Brain microvascular endothelial cell (primary cell): ENCODE measurements at places on chromosomes 4 and X.

DNA sequence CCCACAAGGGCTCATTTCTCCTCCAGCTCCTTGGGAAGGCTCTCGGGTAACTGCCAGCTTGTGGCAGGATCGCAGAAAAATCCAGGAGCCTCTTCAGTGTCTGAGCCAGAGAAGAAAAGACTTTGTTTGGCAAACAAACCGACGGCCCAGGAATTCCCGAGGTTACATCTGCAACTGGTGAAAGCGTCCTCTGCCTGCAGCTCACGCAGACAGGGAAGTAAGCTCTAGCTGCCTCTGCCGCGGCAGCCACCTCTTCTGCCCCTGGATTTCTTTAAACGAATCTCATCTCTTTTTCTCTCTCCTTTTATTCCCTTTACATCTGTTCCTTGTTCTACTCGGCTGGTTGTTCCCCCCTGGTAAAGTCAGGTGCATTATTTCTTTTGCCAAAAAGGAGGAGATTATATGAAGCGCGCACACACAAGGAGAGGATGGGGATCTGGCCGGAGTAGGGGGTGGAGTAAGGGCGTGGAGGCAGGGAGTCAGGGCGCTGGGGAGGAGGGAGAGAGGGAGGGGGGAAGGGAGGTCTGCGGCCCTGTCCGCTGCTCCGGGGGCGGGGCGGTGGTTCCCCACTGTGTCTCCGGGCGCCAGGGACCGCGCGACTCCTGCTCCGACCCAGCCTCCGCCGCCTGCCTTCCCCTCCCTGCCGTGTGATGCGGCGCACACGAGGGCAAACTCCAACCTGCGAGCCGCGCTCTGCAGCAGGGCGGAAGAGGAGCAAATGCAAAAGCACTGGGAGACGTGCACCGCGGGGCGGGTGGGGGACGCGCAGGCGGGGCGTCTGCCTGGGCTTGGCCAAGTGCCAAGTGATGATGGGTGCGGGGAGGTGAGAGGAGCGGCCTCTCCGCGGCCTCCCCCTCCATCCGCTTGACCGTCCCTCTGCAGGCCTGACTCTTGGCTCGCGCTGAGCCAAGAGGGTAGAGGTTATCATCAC is at the start of gene DCHS2:
Gene DCHS2 (minus strand): TSS at position 459 of the 931 bp plus-strand sequence. CDS start 444 bp downstream, at position 15.
- no peak for DNase-seq

DNA sequence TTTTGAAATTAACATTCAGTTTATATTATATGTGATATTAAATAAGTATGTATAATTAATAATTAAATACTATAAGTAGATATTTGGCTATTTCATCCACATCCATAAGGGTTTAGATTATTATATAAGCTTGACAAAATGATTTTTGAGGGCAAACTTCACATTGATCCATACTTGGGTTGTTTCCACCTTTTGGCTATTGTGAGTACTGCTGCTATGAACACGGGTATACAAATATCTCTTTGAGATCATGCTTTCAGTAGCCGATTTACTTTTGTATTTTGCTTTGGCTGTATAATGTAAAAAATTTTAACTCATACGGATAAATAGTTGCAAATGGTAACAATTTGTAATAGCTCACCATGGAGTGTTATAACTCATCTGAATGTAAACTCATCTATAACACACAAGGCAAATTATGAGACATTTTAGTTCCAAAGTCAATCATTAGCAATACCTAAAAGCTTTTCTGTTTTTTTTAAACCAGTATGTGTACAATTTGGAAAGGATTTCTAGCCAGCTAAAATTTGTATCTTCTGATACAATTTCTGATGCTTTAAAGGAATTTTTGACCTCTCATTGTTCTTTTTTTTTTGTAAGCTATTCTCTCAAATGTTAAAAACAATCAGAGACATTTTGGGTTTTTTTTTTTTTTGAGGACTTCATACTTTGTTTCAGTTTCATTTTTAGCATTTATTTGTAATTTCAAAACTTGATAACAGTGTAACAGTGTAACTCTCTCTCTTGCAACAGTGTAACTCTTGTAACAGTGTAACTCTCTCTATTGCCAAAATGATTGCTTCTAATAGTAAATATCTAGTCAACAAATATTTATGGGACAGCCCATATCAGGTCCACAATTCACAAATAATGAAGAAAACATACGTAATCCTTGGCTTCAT is 51.8 kb upstream of the ARX start:
- DNase-seq, result no peak

GRCh38 chr4:76058888-76059426 is 15.6 kb upstream of the ART3 start:
- DNase-seq, result no peak

DNA sequence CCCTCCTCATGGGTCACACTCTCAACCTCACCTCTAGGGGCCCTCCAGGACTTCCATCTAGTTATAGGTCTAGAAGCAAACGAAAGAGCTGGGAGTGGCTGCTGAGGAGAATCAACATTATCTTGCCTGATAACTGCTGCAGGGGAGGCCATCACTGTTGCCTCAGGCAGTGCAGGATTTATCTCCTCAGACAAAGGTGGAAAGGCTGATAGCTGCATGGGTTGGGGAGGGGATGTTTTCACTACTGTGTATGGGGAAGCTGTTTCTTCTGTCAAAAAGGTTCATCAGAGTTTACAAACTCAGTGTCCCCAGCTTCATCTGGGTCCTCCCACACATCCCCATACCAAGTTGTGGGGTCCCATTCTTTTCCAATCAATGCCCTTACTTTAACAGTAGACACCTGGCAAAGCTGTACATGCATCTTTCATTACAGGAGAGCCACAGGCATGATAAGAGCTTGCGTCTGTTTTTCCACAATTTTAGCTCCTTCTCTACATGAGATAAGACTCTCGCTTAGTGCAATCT is 17.6 kb upstream of the PRDM8 start:
- no peak for DNase-seq

- no peak for DNase-seq
Observed at GRCh38 chrX:68842781-68843581, 14.2 kb downstream of the EFNB1 start.

- DNase-seq, result no peak
Observed at GRCh38 chr4:80197601-80198440, 518 bp downstream of the PRDM8 start.

DNA sequence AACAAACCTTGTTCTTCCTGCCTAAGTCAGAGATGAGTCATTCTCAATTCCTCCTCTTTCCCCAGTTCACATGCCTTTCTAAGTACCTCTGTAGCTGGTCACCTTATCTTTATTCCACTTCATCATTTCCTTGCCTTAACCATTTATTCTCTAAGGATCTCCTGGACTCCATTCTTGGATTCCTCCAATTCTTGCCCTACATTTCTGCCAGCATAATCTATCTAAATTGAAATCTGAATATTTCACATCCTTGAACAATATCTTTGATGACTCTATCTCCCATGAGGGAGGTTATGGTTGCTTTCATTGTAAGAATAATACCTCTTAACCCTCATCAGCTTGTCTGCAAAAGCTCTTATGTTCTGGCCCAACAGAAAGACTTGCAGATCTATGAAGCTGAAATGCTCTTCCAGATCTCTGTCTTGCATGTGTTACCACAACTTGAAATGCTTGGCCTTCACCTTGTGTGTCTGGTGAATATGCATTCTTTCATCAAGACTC is 28.6 kb upstream of the PDE5A start:
- peak; percentile 19 for DNase-seq

- peak; percentile 82 for DNase-seq
Observed at GRCh38 chrX:63250253-63250868, 100.8 kb downstream of the SPIN4 start.

GRCh38 chr4:153725831-153726154 is 34.0 kb downstream of the RNF175 start:
- no peak for DNase-seq

- peak; percentile 20 for DNase-seq
Observed at GRCh38 chr4:15451181-15451865, 18.4 kb upstream of the CC2D2A start.

DNA sequence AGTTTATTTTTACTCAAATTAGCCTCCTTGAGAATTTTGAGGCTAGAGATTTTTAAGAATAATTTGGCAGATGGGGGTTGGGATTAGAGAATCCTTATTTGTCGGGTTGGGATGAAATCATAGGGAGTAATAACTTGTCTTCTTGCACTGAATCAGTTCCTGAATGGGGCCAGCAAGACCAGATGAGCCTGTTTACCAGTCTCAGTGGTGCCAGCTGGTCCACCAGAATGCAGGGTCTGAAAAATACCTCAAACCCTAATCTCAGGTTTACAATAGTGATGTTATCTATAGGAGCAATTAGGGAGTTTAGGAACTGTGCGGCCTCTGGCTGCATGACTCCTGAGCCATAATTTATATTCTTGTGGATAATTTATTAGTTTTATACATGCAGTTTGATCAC is 705.9 kb upstream of the AGA start:
- DNase-seq, result no peak

DNA sequence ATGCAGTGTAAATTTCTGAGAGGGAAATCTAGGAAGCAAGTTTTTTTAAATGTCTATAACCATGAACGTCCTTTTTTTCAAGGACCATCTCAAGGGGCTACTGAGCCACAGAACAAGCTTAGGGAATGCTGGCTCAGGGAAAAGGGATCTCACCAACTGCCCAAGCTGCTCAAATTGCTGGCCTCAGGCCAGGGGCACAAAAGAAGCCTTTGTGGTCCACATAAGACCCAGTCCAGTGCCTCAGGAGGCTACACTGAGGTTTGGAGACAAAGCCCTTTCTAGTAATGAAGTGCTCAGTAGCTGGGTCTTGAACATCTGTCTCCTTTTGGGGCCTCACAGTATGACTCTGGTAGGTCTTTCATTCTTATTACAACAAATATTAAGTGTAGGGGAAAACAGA is 305.5 kb downstream of the RAB28 start:
- no peak for DNase-seq

GRCh38 chrX:48278958-48279357 is 23.8 kb downstream of the SSX1 start:
- DNase-seq, result no peak
